ENCODE measurements at places on chromosomes 16 and 17. TPM values are rescaled to one million over a fixed set of nuclear protein-coding genes. Genes with fewer than 3 reads are reported as not detected.

DNA sequence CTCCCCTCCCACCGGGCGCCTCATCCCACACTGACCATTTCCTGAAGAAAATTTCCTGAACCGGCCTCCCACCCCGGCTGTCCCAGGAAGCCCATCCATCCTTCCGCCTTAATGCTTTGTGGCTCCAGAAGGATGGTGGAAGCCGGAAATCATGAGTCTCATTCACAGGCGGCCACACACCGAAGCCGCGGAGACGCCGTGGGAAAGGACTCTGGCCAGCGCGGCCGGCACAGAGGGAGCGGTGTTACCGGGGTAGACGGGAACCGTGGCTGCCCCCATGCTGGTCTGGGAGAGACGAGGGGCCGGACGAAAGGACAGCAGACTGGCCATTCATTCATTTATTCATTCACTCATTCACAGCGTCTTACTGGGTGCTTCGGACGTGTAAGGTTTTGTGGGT, 326.8 kb downstream of the SEC14L1 start:
- H3K36me3 ChIP-seq, result no peaks in the 10 kb centered on the region
- H3K4me1 ChIP-seq, result peaks cover 52% of the 10 kb centered on the region
- H3K4me3 ChIP-seq, result no peak overlapping the region
- peak overlapping the region; percentile 80 for H3K27ac ChIP-seq

- no peak for DNase-seq
- H3K36me3 ChIP-seq, result peaks cover 47% of the 10 kb centered on the region
- H3K27ac ChIP-seq, result no peak overlapping the region
- H3K4me3 ChIP-seq, result no peak overlapping the region
- H3K4me1 ChIP-seq, result peaks cover 15% of the 10 kb centered on the region
Observed at GRCh38 chr16:11755022-11755760, 12.5 kb upstream of the TXNDC11 start.

Gene ACSM2A
- total RNA-seq, result 0.14 TPM

GRCh38 chr16:81237282-81237681, 1.2 kb upstream of the BCO1 start:
- no peak overlapping the region for H3K4me3 ChIP-seq
- peak; percentile 83 for DNase-seq
- no peaks in the 10 kb centered on the region for H3K36me3 ChIP-seq
- H3K27me3 ChIP-seq, result no peaks in the 10 kb centered on the region

Gene IKZF3
- 0.34 TPM for total RNA-seq

GRCh38 chr16:83933885-83934683, 19.0 kb upstream of the OSGIN1 start:
- H3K4me3 ChIP-seq, result no peak overlapping the region
- peaks cover 7% of the 10 kb centered on the region for H3K4me1 ChIP-seq
- no peaks in the 10 kb centered on the region for H3K36me3 ChIP-seq

DNA sequence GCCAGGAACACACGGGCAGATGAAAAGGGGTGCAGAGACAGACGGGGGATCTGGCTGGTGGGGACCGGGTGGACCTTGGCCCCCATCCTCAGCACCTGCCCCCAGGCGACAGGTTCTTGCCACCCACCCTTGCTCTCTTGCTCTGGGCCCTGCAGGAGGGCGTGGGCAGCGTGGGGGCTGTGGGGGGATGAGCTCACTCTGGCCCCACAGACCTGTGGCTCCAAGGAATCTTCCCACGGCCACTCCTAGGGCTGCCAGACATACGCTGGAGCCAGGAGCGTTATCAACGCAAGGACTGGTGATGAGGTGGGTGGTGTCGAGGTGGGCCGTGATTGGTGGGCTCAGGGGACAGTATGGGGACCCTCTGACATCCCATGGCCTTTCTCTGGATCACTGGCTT, 6.3 kb downstream of the CTRB1 start:
- H3K36me3 ChIP-seq, result peaks cover 4% of the 10 kb centered on the region
- H3K27ac ChIP-seq, result no peak overlapping the region

Gene HBA2
- total RNA-seq, result 1.4 TPM

- H3K27me3 ChIP-seq, result no peaks in the 10 kb centered on the region
- no peaks in the 10 kb centered on the region for H3K4me1 ChIP-seq
- no peak overlapping the region for H3K27ac ChIP-seq
- H3K36me3 ChIP-seq, result peaks cover 4% of the 10 kb centered on the region
Observed at GRCh38 chr17:30805944-30806456, 18.5 kb downstream of the CRLF3 start.

Gene SERPINF2
- 0.29 TPM for total RNA-seq

Gene FBXO39
- total RNA-seq, result 0.93 TPM

GRCh38 chr17:70447588-70447987, 278.3 kb downstream of the KCNJ2 start:
- no peak overlapping the region for H3K4me3 ChIP-seq
- no peaks in the 10 kb centered on the region for H3K36me3 ChIP-seq
- H3K27me3 ChIP-seq, result no peaks in the 10 kb centered on the region
- DNase-seq, result no peak
- H3K4me1 ChIP-seq, result no peaks in the 10 kb centered on the region

Gene TP53TG3
- not detected for total RNA-seq

GRCh38 chr17:64328036-64328858, 62.4 kb downstream of the PECAM1 start:
- H3K36me3 ChIP-seq, result no peaks in the 10 kb centered on the region
- H3K4me3 ChIP-seq, result no peak overlapping the region
- H3K27me3 ChIP-seq, result peaks cover 16% of the 10 kb centered on the region

GRCh38 chr16:85567101-85567866, 45.8 kb upstream of the GSE1 start:
- peaks cover 28% of the 10 kb centered on the region for H3K4me1 ChIP-seq
- no peaks in the 10 kb centered on the region for H3K27me3 ChIP-seq
- H3K27ac ChIP-seq, result no peak overlapping the region
- no peak for DNase-seq

- DNase-seq, result no peak
- no peak overlapping the region for H3K4me3 ChIP-seq
- no peaks in the 10 kb centered on the region for H3K36me3 ChIP-seq
- no peaks in the 10 kb centered on the region for H3K27me3 ChIP-seq
- peak overlapping the region; percentile 88 for H3K27ac ChIP-seq
Observed at GRCh38 chr16:67312719-67313118, 13.8 kb downstream of the KCTD19 start.

Gene CCL1
- not detected for total RNA-seq

GRCh38 chr17:47995241-47995935, 24.5 kb downstream of the CDK5RAP3 start:
- H3K4me1 ChIP-seq, result no peaks in the 10 kb centered on the region
- H3K4me3 ChIP-seq, result no peak overlapping the region
- no peaks in the 10 kb centered on the region for H3K36me3 ChIP-seq
- no peaks in the 10 kb centered on the region for H3K27me3 ChIP-seq

DNA sequence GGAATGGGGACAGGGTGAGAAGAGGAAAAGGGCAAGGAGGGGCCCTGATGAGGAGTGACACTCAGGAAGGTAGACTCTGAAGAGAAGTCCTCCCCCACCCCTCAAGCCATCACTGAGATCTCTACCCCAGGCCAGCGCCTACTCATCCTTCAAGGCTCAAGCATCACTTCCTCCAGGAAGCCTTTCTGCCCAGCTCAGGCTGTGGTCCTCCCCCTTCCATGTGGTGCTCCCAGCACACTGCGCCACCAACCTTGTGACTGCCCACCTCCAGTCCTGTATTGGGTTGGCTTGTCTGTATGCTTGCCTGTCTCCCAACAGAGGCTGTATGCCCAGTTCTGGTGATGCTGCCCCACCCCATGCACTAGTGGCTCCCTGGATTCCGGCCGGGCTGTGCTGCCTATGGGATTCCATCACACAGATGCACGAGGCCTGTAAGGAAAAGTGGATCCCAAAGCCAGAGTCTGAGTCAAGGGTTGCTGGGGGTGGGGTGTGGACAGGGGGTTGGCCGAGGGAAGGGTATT, 19.8 kb upstream of the ZFP90 start:
- no peaks in the 10 kb centered on the region for H3K27me3 ChIP-seq
- no peak for DNase-seq
- no peaks in the 10 kb centered on the region for H3K4me1 ChIP-seq
- no peak overlapping the region for H3K4me3 ChIP-seq
- H3K27ac ChIP-seq, result no peak overlapping the region

GRCh38 chr17:81898029-81898866, 3.8 kb upstream of the NPB start:
- peak overlapping the region; percentile 95 for H3K27ac ChIP-seq
- no peak overlapping the region for H3K4me3 ChIP-seq
- no peaks in the 10 kb centered on the region for H3K27me3 ChIP-seq
- H3K36me3 ChIP-seq, result peaks cover 4% of the 10 kb centered on the region
- peaks cover 32% of the 10 kb centered on the region for H3K4me1 ChIP-seq

- no peaks in the 10 kb centered on the region for H3K36me3 ChIP-seq
- no peaks in the 10 kb centered on the region for H3K4me1 ChIP-seq
- no peak for DNase-seq
- no peak overlapping the region for H3K27ac ChIP-seq
- no peak overlapping the region for H3K4me3 ChIP-seq
Observed at GRCh38 chr17:66684731-66685130, 150.2 kb upstream of the CACNG5 start.

- H3K27ac ChIP-seq, result no peak overlapping the region
- H3K4me3 ChIP-seq, result no peak overlapping the region
- no peak for DNase-seq
- no peaks in the 10 kb centered on the region for H3K4me1 ChIP-seq
- H3K36me3 ChIP-seq, result no peaks in the 10 kb centered on the region
- H3K27me3 ChIP-seq, result no peaks in the 10 kb centered on the region
Observed at GRCh38 chr16:55613613-55614335, 42.0 kb upstream of the SLC6A2 start.

GRCh38 chr16:17323171-17323570, 147.6 kb downstream of the XYLT1 start:
- H3K27ac ChIP-seq, result no peak overlapping the region
- no peak for DNase-seq
- H3K36me3 ChIP-seq, result no peaks in the 10 kb centered on the region
- no peaks in the 10 kb centered on the region for H3K4me1 ChIP-seq
- H3K4me3 ChIP-seq, result no peak overlapping the region

DNA sequence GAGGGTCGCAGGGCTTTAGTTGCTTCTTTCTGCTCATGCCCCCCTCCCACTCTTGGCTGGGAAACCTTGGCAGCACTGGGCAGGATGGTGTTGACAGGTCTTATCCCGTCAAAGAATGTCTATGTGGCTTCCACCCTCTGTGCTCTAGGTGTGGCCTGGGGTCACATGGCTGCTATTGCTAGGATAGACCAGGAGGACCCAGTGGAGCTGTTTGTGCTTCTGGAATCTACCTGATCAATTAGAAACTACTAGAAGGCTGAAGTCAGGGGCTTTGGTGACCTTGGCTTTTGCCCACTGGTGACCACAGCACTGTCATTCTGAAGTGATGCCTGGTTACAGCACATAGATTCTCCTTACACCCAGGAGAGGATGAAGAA, 105.8 kb downstream of the CMIP start:
- no peaks in the 10 kb centered on the region for H3K27me3 ChIP-seq
- no peak for DNase-seq
- H3K4me1 ChIP-seq, result peaks cover 38% of the 10 kb centered on the region
- H3K36me3 ChIP-seq, result no peaks in the 10 kb centered on the region
- H3K4me3 ChIP-seq, result no peak overlapping the region

DNA sequence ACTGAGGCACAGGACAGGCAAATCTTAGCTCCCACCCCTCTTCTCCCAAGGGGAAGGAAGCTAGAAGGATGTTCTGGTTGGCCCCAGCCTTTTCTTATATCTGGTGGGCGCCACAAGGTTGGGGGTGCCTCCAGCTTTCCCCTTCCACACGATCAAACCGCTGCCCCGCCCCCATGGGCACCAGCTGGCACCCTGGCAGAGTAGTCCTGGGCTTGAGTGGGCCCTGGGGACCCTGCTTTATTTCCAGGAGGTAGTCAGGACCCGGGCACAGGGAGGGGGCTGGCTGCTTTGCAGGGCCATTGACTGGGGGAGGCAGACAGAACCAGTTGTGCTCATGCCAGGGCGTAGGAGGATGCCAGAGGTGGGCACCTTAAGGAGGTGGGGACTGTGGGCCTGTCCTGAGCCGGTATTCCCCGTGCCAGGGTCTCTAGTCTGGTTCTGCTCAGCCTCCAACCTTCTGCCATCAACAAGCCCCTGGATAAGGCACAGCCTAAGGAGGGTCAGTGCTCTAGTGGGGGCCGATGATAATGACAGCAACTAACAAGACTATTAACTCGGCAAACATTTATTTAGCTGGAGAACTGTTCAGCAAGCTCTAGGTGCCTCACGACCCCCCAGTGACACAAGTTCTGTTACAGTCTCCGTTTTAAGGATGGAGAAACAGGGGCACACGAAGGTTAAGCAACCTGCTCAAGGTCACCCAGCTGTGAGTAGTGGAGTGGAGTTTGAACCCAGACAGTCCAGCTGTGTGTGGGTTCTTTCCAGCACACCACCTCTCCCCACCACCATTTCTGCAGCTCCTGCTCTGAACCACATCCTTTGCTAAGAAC, 7.6 kb upstream of the PPP1R1B start:
- no peak for DNase-seq
- H3K4me3 ChIP-seq, result no peak overlapping the region
- peaks cover 11% of the 10 kb centered on the region for H3K4me1 ChIP-seq
- no peaks in the 10 kb centered on the region for H3K36me3 ChIP-seq
- H3K27ac ChIP-seq, result no peak overlapping the region
- H3K27me3 ChIP-seq, result peaks cover 30% of the 10 kb centered on the region

DNA sequence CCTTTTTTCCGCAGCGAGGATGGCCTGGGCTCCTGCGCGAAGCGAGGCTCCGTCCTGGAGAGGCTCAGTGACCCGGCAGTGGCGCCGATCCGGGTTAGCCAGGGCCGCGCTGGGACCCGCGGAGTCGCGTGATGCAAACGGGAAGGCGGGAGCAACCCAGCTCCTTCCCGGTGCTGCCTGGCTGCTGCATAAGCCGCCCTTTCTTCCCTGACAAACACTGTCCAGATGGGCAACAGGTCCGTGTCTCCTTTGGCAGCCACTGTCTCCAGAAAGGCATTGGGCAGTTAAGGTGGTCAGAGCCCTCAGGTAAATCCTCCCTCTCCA, 21.8 kb upstream of the ZNHIT3 start:
- H3K4me3 ChIP-seq, result no peak overlapping the region
- no peaks in the 10 kb centered on the region for H3K36me3 ChIP-seq
- no peak for DNase-seq
- no peaks in the 10 kb centered on the region for H3K4me1 ChIP-seq
- H3K27me3 ChIP-seq, result peaks cover 10% of the 10 kb centered on the region
- no peak overlapping the region for H3K27ac ChIP-seq

Data from astrocyte (in vitro differentiated cells and primary cell).